ENCODE measurements at places on chromosomes 13 and 19. TPM values are rescaled to one million over a fixed set of nuclear protein-coding genes. Genes with fewer than 3 reads are reported as not detected.
A peak's percentile ranks its signal among the peaks of the same experiment; 100 is the strongest.

SH2D3A gene
- not detected for total RNA-seq

AXL gene
- 355 TPM for total RNA-seq

ZNF835 gene
- 0.29 TPM for total RNA-seq

ATP4B gene
- not detected for total RNA-seq

KANK3 gene
- total RNA-seq = not detected

DNA sequence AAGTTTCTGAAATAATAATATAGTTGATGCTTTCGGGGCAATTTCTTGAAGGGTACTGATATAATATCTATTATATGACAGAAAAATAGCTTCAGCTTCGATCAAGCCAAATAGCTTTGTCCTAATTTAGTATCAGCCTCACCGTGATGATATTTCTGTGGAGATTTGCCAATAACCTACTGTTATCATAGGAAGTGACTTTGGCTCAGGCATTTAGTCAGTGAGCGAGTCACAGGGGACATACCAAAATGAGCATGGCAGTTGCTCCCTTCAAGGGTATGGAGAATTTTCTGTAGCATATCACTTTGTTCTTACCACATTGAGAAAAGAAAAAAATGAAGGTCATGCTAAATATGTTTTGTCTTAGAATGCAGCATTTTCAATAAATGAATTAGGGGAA is 767.6 kb upstream of the SLITRK1 start:
- H3K27me3 ChIP-seq = no peaks in the 10 kb centered on the region
- no peak for DNase-seq
- no peak overlapping the region for H3K4me3 ChIP-seq
- H3K27ac ChIP-seq = no peak overlapping the region

DNA sequence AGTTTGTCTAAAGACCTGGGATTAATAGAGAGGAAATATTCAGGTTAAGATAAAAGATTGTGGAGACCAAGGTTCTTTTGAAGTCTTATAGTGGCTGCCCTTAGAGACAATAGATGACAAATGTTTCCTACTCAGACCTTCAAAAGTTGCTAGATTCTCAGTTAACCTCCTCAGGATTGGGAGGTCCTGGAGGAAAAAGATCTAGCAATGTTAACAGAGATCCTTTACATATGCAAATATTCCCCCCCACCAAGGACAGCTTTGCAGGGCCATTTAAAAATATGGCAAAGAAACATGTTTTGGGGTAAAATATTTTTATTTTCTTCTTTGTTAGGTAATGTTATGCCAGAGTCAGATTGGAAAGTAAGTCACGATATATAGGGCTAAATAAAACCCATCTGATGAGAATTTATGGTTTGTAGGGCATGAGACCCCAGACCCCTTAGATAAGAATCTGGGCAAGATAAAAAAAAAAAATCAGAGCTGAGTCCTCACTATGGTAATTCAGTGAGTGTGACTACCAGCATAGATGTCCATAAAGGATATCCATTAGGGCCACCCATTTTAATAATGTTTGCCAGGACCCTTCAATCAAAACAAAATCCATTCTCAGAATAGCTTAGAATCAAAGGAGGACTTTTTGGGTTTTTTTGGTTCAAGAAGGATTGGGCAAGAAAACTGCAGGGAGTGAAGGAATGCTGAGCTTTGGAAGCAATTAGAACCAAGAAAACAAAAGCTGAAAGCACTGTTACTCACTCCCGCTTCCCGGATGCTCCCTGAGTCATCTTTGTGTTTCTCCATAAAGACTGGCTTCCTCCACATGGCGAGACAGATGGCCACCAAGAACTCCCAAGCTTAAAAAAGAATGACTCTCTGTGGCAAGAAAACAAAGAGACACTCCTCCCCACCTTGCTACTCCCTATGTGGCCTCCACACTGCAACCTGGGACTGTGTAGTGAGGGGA is 28.2 kb downstream of the VSTM1 start:
- H3K27me3 ChIP-seq = no peaks in the 10 kb centered on the region
- H3K27ac ChIP-seq = peak overlapping the region; percentile 42
- DNase-seq = peak; percentile 97
- H3K36me3 ChIP-seq = no peaks in the 10 kb centered on the region

GRCh38 chr19:29532097-29532496 is 6.3 kb downstream of the VSTM2B start:
- no peak overlapping the region for H3K4me3 ChIP-seq
- peaks cover 31% of the 10 kb centered on the region for H3K27me3 ChIP-seq
- no peak overlapping the region for H3K27ac ChIP-seq
- no peaks in the 10 kb centered on the region for H3K4me1 ChIP-seq

DNA sequence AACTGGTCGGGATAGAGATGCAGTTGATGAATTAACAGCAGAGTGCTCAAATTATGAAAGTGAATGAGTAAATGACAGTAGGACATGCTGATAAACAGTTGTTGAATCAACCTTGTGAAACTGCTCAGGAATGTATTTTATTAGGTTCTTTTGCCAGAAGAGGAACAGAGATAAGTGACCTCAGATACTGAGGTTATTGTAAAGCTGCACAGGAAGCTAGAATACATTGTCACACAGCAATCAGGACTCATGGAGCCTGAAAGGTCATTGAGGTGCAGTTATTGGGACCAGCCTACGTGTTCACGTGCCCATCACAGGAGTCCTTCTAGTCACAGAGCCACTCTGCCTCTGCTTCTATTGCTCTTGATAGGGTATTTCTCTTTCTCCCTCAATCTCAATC is 47.5 kb upstream of the MED4 start:
- no peaks in the 10 kb centered on the region for H3K36me3 ChIP-seq
- H3K4me1 ChIP-seq = no peaks in the 10 kb centered on the region
- DNase-seq = no peak
- H3K27ac ChIP-seq = no peak overlapping the region

DNA sequence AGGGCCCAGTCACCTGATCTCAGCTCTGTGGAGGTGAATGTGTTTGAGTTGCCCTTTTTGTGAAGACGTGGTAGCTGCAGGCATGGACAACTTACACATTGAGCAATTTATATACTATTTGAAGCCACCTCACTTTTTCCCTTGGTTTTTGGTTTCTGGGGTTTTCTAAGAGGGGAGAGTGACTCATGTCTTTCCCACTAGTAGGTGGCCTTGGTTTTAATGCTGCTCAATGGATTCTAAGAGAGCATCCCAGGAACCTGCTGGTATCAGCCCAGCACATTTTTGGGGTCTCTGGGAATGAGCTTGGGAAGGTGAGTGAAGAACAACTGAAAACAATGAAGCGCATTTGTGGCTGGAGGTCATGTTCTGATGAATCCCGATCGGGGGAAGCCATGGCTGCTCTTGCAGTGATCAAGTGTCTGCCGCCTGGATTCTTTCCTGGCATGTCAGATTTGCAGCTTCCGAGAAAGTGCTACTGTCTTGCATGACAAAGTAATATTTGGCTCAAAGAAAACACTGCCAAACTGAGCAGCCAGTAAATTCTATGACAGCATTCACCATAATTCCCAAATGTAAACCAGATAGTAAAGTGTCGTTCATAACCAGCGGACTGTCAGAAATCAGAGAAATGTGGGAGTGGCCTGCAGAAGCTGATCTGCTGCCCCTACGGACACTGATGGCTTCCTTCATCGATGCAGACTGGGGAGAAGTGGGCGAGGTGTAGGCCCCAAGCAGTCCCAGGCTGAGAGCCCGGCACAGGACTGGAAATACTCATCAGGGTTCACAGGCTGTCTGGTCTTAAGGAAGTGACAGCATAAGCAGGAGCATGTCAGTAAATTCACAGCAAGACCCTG is 98.7 kb downstream of the COL4A2 start:
- H3K4me3 ChIP-seq = no peak overlapping the region
- H3K4me1 ChIP-seq = peaks cover 68% of the 10 kb centered on the region
- H3K36me3 ChIP-seq = peaks cover 19% of the 10 kb centered on the region
- H3K27ac ChIP-seq = peak overlapping the region; percentile 99
- DNase-seq = peak; percentile 87
- H3K27me3 ChIP-seq = no peaks in the 10 kb centered on the region

DNA sequence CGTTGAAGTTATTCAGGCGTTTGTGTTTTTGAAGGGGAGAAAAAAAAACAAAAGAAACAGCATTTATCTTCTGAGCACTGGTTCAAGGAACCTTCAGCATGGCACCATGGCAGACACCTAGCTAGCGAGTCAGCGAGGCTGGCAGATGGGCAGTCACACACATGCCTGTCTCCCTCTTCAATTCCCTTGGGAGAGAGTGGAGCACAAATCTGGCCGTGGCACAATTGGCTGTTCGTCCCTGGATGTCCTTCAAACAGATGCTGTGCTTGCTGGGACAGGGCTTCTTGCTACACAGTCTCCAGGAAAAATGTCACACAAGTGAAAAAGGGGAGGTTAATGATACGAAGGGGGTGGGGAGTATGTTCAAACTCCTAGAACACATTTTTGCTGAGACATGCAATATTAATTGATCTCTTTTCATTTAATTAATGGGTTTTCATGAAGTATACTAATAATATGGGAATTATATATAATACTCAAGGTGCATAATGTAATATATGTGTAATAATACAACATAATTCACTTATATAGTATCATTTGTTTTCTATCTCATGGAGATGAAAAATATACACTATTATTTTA is 1674.5 kb upstream of the SLC10A2 start:
- no peaks in the 10 kb centered on the region for H3K4me1 ChIP-seq
- peak; percentile 27 for DNase-seq
- H3K27ac ChIP-seq = no peak overlapping the region
- H3K27me3 ChIP-seq = no peaks in the 10 kb centered on the region
- H3K36me3 ChIP-seq = no peaks in the 10 kb centered on the region

GRCh38 chr13:34810996-34811395 is 131.1 kb upstream of the NBEA start:
- no peak for DNase-seq
- no peaks in the 10 kb centered on the region for H3K4me1 ChIP-seq
- H3K27me3 ChIP-seq = no peaks in the 10 kb centered on the region
- no peak overlapping the region for H3K27ac ChIP-seq
- no peak overlapping the region for H3K4me3 ChIP-seq
- no peaks in the 10 kb centered on the region for H3K36me3 ChIP-seq

- H3K36me3 ChIP-seq = no peaks in the 10 kb centered on the region
- DNase-seq = peak; percentile 86
- peaks cover 24% of the 10 kb centered on the region for H3K27me3 ChIP-seq
- no peak overlapping the region for H3K27ac ChIP-seq
- peaks cover 9% of the 10 kb centered on the region for H3K4me1 ChIP-seq
- H3K4me3 ChIP-seq = no peak overlapping the region
These were observed 5.2 kb upstream of the CEBPG start for GRCh38 chr19:33368074-33368864.

DNA sequence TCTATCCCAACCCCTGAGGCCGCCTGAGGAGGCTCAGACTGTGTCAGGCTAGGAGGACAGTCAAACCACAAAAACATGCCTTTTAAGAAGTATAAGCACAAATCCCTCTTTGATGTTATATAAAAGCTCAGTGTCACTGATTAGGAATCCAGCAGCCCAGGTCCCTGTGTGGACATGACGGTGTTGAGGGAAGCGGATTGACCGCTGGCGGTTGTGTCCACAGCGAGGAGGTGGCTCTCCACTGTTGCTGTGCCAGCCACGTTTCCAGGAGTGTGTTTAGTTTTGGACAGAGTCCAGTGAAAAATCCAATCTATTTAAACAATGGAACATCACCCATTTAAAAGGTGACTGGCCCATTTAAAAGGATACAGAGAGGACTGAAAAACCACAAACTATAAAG is 7.5 kb upstream of the GJA3 start:
- H3K36me3 ChIP-seq = no peaks in the 10 kb centered on the region
- no peak overlapping the region for H3K27ac ChIP-seq
- H3K4me3 ChIP-seq = no peak overlapping the region
- no peaks in the 10 kb centered on the region for H3K4me1 ChIP-seq
- DNase-seq = no peak
